Karpas-422 (cell line): ENCODE measurements at places on chromosomes 3 and 15.

DNA sequence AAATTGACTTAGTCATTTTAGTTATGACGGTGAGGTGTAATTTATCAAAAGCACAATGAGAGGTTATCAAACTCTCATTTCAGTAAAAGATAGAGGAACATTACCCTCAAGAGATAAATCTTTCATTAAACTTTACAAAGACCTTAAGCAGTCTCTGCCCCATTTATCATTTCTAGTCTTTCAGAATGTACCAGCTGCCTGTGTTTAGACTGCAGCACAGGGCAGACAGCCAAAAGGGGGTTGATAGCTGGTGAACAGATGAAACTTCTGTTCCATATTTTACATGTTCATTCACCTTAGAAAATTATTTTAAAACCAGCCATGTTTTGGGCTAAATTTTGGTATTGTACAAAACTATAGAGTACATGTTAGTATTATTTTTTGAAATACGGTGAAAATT lies 514.6 kb upstream of the CNTN3 start:
- H3K4me3 ChIP-seq = no peak overlapping the region
- H3K4me1 ChIP-seq = no peaks in the 10 kb centered on the region
- H3K36me3 ChIP-seq = no peaks in the 10 kb centered on the region

GRCh38 chr3:21592828-21593227 lies 158.2 kb downstream of the ZNF385D start:
- no peaks in the 10 kb centered on the region for H3K36me3 ChIP-seq
- no peaks in the 10 kb centered on the region for H3K27me3 ChIP-seq

- peaks cover 86% of the 10 kb centered on the region for H3K36me3 ChIP-seq
- H3K4me1 ChIP-seq = no peaks in the 10 kb centered on the region
- H3K27ac ChIP-seq = no peak overlapping the region
- no peaks in the 10 kb centered on the region for H3K27me3 ChIP-seq
- DNase-seq = no peak
Measured at GRCh38 chr15:56128081-56128480, 115.6 kb downstream of the RFX7 start.

GRCh38 chr3:12380461-12380860 lies 91.6 kb downstream of the PPARG start:
- H3K27me3 ChIP-seq = no peaks in the 10 kb centered on the region
- no peak overlapping the region for H3K27ac ChIP-seq
- no peaks in the 10 kb centered on the region for H3K4me1 ChIP-seq
- no peaks in the 10 kb centered on the region for H3K36me3 ChIP-seq

- no peaks in the 10 kb centered on the region for H3K27me3 ChIP-seq
Measured at GRCh38 chr3:78141269-78141668, 1101.4 kb downstream of the ROBO2 start.

- no peaks in the 10 kb centered on the region for H3K4me1 ChIP-seq
- no peaks in the 10 kb centered on the region for H3K36me3 ChIP-seq
- H3K27ac ChIP-seq = no peak overlapping the region
- DNase-seq = no peak
Measured at GRCh38 chr15:28006116-28006905, 92.8 kb downstream of the OCA2 start.

DNA sequence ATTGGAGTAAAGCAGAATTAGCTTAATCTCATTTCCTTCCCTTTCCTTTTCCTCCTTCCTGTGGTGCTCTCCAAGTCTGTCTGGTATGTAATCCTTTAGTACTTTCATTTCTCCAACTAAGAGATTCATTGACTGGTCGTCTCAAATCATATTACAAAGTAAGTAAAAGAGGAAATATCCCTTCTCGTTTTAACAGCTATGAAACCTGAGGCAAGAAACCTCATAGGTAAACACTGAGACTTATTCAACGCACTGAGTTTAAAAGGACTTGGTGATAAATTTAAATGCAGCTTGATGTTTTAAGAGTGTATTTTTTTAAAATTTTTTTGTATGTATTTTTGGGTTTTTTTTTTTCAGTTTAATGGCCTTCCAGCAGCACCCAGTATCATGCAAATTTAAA lies 117.2 kb upstream of the LRRC3B start:
- H3K4me3 ChIP-seq = no peak overlapping the region
- DNase-seq = no peak
- no peaks in the 10 kb centered on the region for H3K27me3 ChIP-seq
- no peak overlapping the region for H3K27ac ChIP-seq
- H3K4me1 ChIP-seq = no peaks in the 10 kb centered on the region

DNA sequence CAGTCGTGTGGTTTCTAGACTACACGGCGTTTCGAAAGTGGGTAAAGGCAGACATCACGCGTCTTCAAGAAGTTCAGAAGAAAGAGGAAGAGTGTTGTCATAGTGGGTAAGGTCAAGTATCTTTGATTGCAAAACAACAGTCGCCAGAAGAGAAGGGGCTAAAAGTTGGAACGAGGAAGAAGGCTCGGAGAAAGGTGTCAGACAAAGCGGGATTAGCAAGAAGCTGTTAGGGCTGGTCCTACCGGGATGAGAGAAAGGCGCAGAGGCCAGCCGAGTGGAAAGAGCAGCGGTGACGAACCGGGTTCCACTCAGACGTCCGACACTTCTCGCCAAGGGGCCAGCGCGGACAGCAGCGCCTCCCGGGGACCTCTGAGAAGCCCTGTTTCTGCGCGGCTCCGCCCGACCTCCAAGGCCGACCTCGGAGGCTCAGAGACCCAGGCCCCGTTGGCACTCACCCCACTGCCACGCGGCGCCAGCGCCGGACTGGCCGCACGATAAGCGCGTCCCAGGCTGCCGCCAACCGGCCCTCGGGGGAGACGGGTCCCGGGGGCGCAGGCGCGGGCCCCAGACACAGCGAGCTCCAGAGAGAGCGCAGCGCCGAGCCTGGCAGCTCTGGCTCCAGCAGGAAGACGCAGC lies 436 bp downstream of the ADPGK start:
- H3K27ac ChIP-seq = peak overlapping the region; percentile 6; the same call in 1 of the 2 replicates
- H3K4me3 ChIP-seq = peak overlapping the region; percentile 86
- H3K36me3 ChIP-seq = peaks cover 27% of the 10 kb centered on the region
- H3K27me3 ChIP-seq = no peaks in the 10 kb centered on the region
- peak; percentile 82 for DNase-seq
- peaks cover 29% of the 10 kb centered on the region for H3K4me1 ChIP-seq

DNA sequence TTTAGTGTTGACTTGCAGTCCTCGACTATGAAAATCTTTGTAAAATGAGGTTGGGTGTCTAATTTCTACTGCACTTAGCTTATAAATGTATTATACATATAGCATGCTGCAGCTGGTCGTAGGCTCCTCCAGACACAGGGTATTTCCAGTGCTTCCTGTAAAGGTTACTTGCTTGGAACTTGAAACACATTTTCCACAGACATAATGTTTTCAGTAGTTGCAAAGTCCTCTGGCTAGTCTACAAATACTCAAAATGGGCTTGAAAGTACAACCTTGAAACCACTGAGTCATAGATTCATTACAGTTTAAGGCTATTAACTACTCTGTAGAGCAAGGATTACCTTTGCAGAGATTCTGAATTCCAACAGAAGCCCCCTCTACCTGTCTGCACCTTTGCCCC lies 464.1 kb downstream of the RAP2B start:
- H3K27ac ChIP-seq = no peak overlapping the region
- H3K36me3 ChIP-seq = no peaks in the 10 kb centered on the region
- no peak overlapping the region for H3K4me3 ChIP-seq
- DNase-seq = no peak

- DNase-seq = peak; percentile 38
- no peaks in the 10 kb centered on the region for H3K27me3 ChIP-seq
- H3K4me3 ChIP-seq = peak overlapping the region; percentile 91; the same call in 1 of the 2 replicates
- H3K27ac ChIP-seq = 0 out of 2 replicates have a peak overlapping the region, but pooled peaks have one; percentile 7
Measured at GRCh38 chr15:74891469-74891868, 1.6 kb downstream of the MPI start.
